ENCODE measurements at places on chromosomes 6 and 20. TPM values are rescaled to one million over a fixed set of nuclear protein-coding genes. Genes with fewer than 3 reads are reported as not detected.

DNA sequence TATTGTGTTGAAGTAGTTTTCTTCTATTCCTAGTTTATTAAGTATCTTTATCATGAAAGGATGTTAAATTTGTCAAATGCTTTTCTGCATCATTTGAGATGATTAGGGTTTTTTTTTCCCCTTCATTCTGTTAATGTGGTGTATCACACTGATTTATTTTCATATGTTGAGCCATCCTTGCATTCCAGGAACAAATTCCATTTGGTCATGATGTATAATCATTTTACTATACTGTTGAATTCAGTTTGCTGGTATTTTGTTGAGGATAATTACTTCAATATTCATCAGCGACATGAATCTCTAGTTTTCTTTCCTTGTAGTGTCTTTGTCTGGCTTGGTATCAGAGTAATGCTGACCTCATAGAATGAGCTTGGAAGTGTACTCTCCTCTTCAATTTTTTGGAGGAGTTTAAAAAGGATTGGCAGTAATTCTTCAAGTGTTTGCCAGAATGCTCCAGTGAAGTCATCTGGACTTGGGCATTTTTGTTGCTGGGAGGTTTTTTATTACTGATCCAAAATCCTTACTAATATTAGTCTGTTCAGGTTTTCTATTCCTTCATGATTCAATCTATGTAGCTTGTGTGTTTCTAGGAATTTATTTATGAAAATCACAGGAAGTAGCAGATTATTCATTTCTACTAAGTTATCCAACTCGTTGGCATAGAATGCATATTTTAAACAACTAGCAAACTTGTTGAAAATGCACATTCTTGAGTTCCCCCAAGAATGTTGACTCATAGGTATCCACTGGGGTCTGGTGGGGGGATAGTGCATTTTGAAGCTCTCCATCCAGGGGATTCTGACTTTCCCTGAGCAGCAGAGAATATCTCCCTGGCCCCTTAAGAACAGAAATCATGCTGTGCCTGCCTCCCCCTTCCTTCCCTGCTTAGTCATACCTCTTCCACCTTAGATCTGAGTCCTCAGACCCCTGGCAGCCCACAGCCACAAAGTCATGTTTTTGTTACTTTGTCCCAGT is 187.1 kb downstream of the BMP7 start:
- H3K4me1 ChIP-seq: no peaks in the 10 kb centered on the region
- H3K27ac ChIP-seq: no peak overlapping the region

DNA sequence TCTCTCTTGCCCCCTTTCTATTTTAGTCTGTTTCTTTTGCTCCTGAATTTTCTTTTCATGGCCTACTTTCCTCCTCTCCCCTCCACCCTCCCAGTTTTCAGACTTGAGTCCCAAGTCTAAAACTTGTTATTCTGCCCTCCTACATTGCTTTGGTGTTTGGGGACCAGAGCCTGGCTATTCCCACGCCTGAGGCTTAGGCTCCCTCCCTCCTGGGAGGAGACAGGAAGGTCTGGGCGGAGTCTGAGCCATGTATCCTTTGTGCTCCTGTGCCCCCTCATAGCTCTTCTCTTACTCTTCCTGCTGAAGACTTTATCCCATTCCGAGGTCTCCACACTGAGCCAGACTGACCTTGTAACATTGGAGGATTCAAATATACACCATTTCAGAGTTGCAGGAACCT is 69.5 kb downstream of the DAAM2 start:
- H3K4me1 ChIP-seq: peaks cover 6% of the 10 kb centered on the region
- no peak overlapping the region for H3K27ac ChIP-seq
- no peaks in the 10 kb centered on the region for H3K36me3 ChIP-seq
- H3K4me3 ChIP-seq: no peak overlapping the region

The PDE7B gene
- total RNA-seq: 0.12 TPM

DNA sequence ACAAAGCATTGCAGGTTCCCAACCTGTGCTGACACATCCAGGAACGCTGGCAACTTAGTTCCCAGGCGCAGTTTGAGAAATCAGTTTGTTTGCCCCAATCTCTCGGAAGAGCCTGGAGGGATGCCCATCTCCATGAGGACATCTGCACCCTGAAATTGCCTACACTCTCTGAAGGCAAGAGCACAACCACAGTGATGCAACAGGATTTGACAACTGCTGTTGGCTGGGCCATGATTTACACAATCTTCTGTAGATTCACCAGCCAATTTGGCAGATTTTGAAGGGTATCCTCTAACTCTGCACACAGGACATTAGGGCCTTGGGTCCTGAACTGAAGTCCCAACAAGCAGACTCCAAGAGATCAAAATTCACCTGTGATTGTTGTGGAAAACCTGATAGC is 3.4 kb downstream of the APMAP start:
- H3K4me3 ChIP-seq: no peak overlapping the region
- peaks cover 10% of the 10 kb centered on the region for H3K27me3 ChIP-seq
- no peak for DNase-seq

The OR2B6 gene
- not detected for total RNA-seq

The GTF3C6 gene
- total RNA-seq: 105 TPM

- no peaks in the 10 kb centered on the region for H3K4me1 ChIP-seq
- no peak for DNase-seq
- no peaks in the 10 kb centered on the region for H3K27me3 ChIP-seq
- H3K4me3 ChIP-seq: no peak overlapping the region
- no peaks in the 10 kb centered on the region for H3K36me3 ChIP-seq
Measured at GRCh38 chr6:72691249-72691648, 69.4 kb downstream of the KCNQ5 start.

DNA sequence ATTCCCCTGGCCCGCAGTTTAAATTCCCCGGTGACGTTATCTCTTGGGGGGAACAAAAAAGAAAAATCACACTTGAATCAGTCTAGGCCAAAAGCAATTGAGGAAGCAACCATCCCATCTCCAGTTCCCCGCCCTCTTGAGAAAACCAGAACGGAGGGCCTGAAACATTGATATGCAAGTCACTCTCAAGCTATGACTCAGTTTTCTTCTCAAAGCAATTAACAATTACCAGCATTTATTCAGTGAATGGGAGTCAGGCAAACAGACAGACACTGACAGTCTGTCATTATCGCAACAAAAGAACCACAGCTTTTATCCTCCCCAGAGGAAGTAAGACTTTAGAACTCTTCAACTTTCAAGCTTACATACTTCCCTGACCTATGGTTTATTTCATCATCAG is 100.9 kb downstream of the OPRM1 start:
- H3K36me3 ChIP-seq: no peaks in the 10 kb centered on the region
- no peak overlapping the region for H3K4me3 ChIP-seq
- H3K27me3 ChIP-seq: no peaks in the 10 kb centered on the region
- DNase-seq: no peak
- no peak overlapping the region for H3K27ac ChIP-seq

DNA sequence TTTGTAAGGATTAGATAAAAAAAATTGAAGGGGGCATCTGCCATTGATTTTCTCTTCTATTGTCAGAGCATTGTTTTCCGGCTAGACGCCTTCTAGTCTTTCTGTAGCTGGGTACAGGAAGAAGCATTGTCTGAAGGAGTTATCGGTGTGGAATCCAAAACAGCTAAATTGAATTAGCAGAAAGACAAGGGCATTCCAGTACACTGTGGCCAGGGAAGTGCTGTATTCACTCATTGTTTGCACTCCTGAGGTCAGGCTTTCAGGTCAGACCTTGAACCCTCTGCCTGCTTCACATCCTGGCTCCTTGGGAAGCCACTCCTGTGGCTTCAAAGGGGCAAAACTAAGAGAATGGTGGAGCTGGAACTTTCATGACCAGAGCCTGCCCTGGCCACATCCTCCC is 81.1 kb upstream of the SNAP25 start:
- no peak for DNase-seq
- H3K36me3 ChIP-seq: no peaks in the 10 kb centered on the region
- H3K4me3 ChIP-seq: no peak overlapping the region
- H3K27ac ChIP-seq: no peak overlapping the region
- no peaks in the 10 kb centered on the region for H3K27me3 ChIP-seq
- no peaks in the 10 kb centered on the region for H3K4me1 ChIP-seq

Data from neural progenitor cell (in vitro differentiated cells).